Mammary epithelial cell (primary cell): ENCODE measurements at places on chromosomes 12 and 14. TPM values are rescaled to one million over a fixed set of nuclear protein-coding genes. Genes with fewer than 3 reads are reported as not detected.

DNA sequence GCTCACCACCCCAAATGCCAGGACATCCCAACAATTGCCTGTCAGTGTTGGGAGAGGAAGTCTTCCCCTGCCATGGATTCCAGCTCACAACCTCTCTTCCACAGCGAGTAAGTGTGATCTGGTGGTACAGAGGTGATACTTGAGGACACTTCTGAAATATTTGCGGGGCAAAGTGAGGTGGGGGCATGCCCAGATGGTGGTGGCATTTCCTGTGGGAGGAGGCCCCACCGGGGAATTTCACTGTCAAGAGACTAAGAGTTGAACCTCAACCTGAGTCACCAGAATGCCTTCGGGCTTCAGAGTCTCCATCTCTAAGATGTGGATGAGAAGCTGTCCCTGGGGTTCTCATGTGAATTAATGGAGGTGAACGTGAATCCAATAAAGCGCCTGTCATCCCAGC, 122.3 kb upstream of the RFLNA start:
- DNase-seq = peak; percentile 81

GRCh38 chr12:6695313-6696045, 5.1 kb downstream of the PIANP start:
- DNase-seq = no peak

DNA sequence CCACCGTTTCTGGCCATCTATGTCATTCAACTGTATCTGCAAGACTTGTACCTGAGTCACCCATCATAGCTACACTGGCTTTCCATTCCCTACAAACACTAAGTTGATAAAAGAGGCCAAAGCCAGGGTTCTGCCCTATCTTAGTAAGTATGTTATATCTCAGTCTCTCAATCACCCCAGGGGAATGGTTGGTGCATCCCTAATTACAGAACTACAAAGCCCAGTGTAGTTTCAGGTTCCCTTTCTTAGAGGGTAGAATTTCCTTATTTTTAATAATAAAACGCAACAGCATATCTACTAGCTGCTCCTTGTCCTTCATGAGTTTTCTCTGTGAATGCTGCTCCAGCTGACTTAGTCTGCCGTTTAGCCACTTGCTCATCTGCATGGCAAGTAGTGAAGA, 57.6 kb downstream of the ST8SIA1 start:
- DNase-seq = no peak

DNA sequence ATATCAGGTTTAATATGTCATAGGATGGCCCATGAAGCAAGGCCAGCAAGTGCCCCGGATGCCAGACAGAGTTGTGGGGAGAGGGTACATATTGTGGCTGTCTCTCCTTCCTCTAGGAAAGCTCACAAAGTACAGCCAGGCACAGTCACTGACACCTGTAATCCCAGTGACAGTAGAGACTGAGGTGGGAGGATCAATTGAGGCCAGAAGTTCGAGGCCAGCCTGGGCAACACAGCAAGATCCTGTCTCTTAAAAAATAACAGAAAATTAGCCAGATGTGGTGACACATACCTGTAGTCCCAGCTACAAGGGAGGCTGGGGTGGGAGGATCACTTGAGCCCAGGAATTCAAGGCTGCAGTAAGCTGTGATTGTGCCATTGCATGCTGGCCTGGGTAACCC, 32.1 kb downstream of the SLC7A8 start:
- DNase-seq = no peak

- DNase-seq = peak; percentile 81
Observed at GRCh38 chr12:124938587-124938986, 24.1 kb upstream of the UBC start.

GRCh38 chr14:34662561-34663088, 32.7 kb upstream of the SNX6 start:
- DNase-seq = peak; percentile 14

DNA sequence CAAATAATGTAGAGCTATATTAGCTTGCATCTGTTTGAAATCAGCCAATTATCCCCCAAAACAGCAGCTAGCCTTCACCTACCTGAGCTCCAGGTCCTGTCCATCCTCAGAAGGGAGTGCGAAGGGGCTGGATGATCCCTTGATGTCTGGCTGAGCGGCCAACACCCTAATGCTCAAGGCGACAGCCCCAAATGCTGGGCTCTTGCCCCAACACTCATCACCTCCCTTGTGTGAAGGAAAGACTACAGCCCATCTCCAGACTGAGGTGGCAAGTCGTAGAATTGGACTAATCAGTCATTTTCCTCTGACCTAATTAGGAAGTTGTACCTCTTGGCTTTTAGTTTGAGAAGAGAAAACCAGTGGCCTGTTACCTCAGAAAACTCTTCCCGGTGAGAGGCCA, 16.3 kb upstream of the MDM1 start:
- DNase-seq = no peak

- DNase-seq = no peak
Observed at GRCh38 chr12:94676922-94677321, 26.6 kb upstream of the TMCC3 start.

DNA sequence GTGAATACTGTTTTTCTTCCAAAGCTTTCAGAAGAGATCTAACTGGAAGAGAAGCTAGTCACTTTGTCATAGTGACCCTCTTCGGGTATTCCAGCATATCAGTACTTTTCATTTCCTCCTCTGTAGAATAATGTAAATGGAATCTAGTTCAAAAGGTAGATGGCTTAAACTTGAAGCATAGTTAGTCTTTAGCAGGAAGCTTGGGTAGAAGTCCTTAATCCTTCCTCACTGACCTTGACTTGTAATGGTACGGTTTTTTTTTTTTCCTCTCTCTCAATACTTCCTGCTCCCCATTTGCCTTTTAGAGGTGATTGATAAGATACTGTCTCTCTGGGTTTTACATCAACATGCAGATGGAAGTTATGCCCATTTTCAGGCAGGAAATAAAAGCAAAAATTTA, 1.7 kb downstream of the FBXO34 start:
- no peak for DNase-seq

DNA sequence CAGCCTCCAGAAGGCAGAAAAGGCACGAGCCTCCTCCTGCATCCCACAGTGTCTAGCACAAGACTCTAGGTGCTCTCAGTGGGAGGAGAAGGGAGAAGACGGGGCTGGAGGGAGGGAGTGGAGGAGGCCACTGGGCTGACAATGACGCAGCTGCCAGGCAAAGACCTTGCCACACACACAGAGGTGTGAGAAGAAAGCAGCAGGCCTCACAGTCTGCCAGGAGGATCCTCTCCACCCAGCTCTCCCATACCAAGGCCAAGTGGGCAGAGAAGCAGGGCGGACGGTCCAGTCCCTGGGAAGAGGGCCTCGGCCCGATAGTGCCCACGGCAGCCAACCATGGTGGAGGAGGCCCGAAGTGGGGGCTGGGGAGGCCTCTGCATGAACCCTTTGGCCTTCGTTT, 78.9 kb downstream of the NCOR2 start:
- DNase-seq = no peak

- no peak for DNase-seq
Observed at GRCh38 chr12:92185052-92185451, 39.4 kb upstream of the BTG1 start.

DNA sequence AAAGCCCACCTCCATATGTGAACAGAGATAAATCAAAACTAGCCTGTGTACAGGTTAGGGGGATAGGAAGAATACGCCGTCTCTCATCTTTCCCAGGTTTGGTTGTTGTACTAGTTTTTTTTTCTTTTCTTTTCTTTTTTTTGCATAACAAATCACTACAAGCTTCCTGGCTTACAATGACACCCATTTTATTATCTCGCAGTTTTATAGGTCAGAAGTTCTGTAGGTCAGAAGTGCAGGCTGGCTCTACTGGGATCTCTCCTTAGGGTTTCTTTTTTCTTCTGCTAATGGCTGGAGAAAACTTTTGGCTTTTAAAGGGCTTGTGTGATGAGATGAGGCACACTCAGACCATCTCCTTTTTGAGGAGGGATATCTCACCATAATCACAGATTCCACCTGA, 25.7 kb upstream of the CRY1 start:
- DNase-seq = no peak

GRCh38 chr12:114684098-114684869, at the start of gene TBX3:
Gene TBX3 (minus strand): TSS chr12:114684175. CDS start chr12:114683200, 975 bp downstream.
- peak; percentile 100 for DNase-seq

DNA sequence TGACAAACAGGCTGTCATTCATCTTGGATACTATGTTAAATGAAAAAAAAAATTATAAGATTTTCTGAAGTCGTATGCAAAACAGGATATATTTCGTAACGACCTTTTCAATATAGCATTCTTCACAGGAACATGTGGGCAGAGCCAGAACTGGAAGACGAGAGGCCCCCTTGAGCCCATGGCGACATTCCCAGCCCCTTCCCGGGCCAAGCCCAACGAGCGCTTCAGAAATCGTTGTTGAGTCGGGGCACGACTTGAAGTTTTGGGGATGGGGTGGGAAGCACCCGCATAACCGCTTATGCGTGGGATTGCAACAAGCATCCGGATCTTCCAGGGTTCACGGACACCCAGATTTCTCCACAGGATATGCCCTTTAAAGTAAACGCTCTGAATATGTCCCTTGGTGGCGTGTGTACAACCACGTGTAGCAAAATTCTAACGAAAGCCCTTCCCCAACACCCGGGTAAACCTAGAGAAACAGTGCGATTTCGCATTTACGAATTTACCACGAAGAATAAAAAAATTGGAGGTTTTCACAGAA, 736 bp downstream of the C14orf39 start:
- DNase-seq = no peak

GRCh38 chr12:106994579-106995220, 7.8 kb upstream of the MTERF2 start:
- DNase-seq = no peak

GRCh38 chr12:127194176-127194575, 1072.8 kb upstream of the TMEM132C start:
- no peak for DNase-seq

- no peak for DNase-seq
Observed at GRCh38 chr12:85531341-85531740, 251.3 kb downstream of the ALX1 start.

DNA sequence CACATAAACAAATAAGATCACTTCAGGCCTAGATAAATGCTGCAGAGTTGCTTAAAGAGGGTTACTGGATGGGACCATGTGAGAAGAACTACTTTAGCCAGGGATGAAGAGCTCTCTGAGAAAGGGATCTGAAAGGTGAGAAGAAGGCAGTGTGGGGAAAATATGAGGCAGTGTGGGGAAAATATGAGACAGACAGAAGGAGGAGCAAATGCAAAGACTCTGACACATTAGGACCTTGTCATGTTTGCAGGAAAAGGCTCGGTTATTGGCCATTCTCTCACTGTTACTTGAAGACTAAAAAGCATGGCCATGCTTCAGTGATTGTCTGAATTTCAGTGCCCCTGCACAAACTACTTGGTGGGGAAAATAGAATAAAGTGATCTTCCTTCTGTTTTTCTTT, 22.7 kb upstream of the TRIM9 start:
- no peak for DNase-seq

- no peak for DNase-seq
Observed at GRCh38 chr12:52980096-52980649, 26.1 kb upstream of the EIF4B start.

DNA sequence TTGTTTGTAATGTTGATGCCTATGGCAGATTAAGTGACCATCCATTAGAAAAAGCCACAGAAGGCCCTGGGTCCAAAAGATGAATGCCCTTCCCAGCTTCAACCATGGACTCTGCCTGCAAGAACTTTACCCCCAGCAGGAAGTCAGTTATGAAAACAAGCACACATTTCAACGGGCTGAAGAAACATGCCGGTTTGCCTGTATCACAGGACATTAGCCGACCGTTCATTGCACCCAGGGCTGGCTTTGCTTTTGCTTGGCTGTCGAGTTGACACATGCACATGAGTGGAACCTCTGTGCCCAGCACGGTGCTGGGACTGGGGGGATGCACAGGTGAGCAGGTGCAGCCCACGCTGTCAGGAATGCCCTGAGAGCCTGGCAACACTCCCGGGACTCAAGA, 1087.0 kb downstream of the BCL11B start:
- no peak for DNase-seq

DNA sequence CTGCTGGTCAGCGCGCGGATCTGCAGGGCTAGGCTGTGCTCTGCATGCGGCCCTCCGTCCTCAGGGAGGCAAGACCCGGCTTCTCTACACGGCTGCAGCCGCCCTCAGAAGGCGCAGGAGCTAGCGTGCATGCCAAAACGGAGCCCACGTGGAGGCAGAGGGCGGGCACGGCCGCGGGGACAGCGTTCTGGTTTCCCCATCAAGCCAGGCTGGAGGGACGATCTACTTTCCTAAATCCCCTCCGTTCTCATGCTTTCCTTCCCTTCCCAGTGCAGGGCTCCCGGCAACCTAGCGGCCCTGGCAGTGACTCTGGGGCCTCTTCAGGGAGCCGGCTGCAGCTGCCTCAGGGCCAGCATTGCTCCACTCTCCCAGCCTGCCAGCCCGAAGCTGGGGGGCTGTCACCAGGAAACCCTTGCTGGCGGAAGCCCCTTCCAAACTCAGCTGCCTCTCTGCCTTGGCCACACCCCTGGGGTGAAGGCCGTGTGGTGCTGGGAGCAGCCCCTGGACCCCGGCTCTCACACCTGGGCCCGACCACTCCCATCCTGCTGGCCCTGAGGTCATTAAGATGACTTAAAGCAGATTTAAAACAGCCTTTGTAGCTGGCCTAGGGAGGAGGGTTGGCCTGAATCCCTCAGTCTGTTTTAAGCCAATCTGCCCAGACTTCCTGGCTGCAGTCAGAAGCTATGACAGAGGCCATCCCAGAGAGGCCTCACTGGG, 9.2 kb upstream of the GOLGA3 start:
- no peak for DNase-seq

DNA sequence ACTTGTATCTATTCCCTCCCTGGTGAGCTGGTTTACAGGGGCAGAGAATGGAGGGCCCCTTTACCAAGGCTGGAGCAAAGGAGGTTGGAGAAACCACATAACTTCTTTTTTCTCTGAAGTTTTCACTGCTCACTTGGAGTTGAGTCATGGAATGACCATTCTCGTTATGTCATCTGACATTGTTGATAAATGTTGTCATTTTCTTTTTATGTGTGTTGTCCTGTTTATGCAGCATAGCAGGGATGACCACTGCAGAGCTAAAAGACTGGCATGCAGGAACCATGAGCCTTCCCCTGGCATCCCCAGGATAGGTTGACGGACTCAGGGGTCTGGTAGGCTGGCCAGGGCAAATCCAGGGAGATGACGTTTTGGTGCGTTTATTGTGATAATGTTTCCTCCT, 256.8 kb upstream of the DDHD1 start:
- DNase-seq = no peak

- no peak for DNase-seq
Observed at GRCh38 chr12:8987163-8987562, 2.2 kb upstream of the KLRG1 start.

YEATS4 gene
- polyA plus RNA-seq = 16.9 TPM

LYZ gene
- polyA plus RNA-seq = not detected

GUCY2C gene
- not detected for polyA plus RNA-seq

PTPN21 gene
- polyA plus RNA-seq = 6.5 TPM

TAS2R13 gene
- not detected for polyA plus RNA-seq

MDP1 gene
- polyA plus RNA-seq = 7.7 TPM

C14orf132 gene
- polyA plus RNA-seq = 0.41 TPM

RIPK3 gene
- 0.06 TPM for polyA plus RNA-seq

LTB4R2 gene
- 7.3 TPM for polyA plus RNA-seq

GPR137C gene
- polyA plus RNA-seq = 0.27 TPM

KLRC2 gene
- polyA plus RNA-seq = 0.07 TPM

REP15 gene
- 1.0 TPM for polyA plus RNA-seq

CABP1 gene
- polyA plus RNA-seq = 0.03 TPM

PLA2G1B gene
- polyA plus RNA-seq = not detected

NKX2-1 gene
- polyA plus RNA-seq = not detected
